ENCODE measurements at places on chromosomes 13 and 19. TPM values are rescaled to one million over a fixed set of nuclear protein-coding genes. Genes with fewer than 3 reads are reported as not detected.

NPHS1 gene
- total RNA-seq, result not detected

CHMP2A gene
- total RNA-seq, result 112 TPM

PEAK3 gene
- total RNA-seq, result 0.51 TPM

RGL3 gene
- 0.64 TPM for total RNA-seq

ZNF708 gene
- total RNA-seq, result 8.1 TPM

PSG3 gene
- total RNA-seq, result 0.13 TPM

ERICH6B gene
- not detected for total RNA-seq

NTN5 gene
- not detected for total RNA-seq

PHF11 gene
- total RNA-seq, result 8.7 TPM

KISS1R gene
- total RNA-seq, result under 0.01 TPM

ZNF829 gene
- 1.6 TPM for total RNA-seq

LGALS14 gene
- not detected for total RNA-seq

RHPN2 gene
- total RNA-seq, result 15.8 TPM

ACP7 gene
- total RNA-seq, result not detected

B3GNT3 gene
- under 0.01 TPM for total RNA-seq

SERPINE3 gene
- not detected for total RNA-seq

FPR1 gene
- total RNA-seq, result not detected

GPC5 gene
- total RNA-seq, result 0.51 TPM

UNC13A gene
- 0.13 TPM for total RNA-seq

ZNF772 gene
- 13.1 TPM for total RNA-seq

CEACAM4 gene
- total RNA-seq, result not detected

ZNF865 gene
- 0.39 TPM for total RNA-seq

CFD gene
- 2.2 TPM for total RNA-seq

ZNF726 gene
- total RNA-seq, result 3.5 TPM

TIMM50 gene
- total RNA-seq, result 50.3 TPM

ZNF667 gene
- total RNA-seq, result 2.5 TPM

MUC16 gene
- not detected for total RNA-seq

IGLON5 gene
- not detected for total RNA-seq

OR7C1 gene
- total RNA-seq, result not detected

DIAPH3 gene
- total RNA-seq, result 8.7 TPM

CYP4F2 gene
- not detected for total RNA-seq

PPP5C gene
- total RNA-seq, result 86.1 TPM

GRWD1 gene
- total RNA-seq, result 14.8 TPM

FGF9 gene
- not detected for total RNA-seq

ATP7B gene
- 5.1 TPM for total RNA-seq

PPP2R1A gene
- total RNA-seq, result 163 TPM

IGFL3 gene
- total RNA-seq, result not detected

LYPD3 gene
- total RNA-seq, result 0.51 TPM

ADGRE3 gene
- not detected for total RNA-seq

BCL3 gene
- 3.8 TPM for total RNA-seq

CYP2A6 gene
- total RNA-seq, result not detected
